ENCODE measurements at places on chromosomes 1 and 21.

GRCh38 chr1:116945421-116945820 lies 35.7 kb downstream of the PTGFRN start:
- no peak for DNase-seq

- DNase-seq = peak; percentile 94
Observed at GRCh38 chr1:173411835-173412742, 65.0 kb upstream of the PRDX6 start.

DNA sequence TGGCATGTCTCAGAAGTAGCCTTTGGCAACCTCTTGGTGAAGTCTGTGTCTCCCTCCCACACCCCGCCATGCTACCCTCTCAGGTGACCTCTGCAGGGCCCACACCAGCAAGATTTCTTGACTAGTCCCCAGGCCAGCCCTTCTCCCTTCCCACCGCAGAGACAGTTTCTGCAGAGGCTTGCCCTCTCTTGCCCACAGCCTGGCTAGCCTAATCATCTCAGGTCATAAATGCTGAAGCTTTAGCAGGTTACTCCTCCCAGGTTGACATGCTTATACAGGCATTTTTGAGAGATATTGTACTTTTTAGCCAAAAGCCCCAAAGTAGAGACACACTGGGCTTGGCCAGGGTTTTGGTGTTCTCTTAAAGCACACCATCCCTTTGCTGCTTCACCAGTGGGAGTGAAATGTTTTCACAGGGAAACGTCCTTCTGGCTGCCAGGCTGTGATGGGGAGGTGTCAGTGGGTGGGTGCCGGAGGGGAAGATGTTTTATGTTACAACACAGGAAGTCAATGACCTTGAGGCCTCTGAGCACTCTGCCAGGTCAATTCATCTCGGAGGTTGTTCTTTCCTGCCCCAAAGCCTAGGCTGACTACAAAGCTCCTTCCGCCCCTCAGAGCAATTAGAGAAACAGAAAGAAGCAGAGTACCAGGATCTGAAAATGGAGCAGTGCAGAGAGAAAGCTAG lies 58.5 kb downstream of the STYXL2 start:
- no peak for DNase-seq

DNA sequence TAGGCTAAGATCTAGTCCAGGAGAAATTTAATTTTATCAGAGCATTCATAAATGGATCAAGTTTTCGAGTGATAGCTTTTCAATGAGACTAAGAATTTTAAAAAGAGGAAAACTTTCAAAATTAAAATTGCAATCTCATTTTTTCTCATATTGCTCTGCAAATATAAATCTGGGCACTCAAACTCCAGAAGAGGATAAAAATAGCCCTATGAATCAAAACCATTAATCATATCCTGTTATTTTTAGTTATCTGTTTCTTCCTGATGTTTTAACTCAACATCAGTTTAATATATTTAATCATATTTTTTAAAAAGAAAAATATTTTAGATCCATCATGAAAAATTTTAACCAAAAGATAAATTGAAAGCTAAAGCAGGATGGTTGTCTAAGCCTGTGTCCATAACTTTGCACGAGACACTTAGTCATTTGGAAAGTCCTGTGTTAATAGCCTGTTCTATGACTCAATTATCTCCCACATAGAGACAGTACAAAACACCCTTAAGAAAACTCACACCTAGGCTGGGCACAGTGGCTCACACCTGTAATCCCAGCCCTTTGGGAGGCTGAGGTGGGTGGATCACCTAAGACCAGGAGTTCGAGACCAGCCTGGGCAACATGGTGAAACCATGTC lies 17.1 kb upstream of the PRRC2C start:
- DNase-seq = peak; percentile 56

DNA sequence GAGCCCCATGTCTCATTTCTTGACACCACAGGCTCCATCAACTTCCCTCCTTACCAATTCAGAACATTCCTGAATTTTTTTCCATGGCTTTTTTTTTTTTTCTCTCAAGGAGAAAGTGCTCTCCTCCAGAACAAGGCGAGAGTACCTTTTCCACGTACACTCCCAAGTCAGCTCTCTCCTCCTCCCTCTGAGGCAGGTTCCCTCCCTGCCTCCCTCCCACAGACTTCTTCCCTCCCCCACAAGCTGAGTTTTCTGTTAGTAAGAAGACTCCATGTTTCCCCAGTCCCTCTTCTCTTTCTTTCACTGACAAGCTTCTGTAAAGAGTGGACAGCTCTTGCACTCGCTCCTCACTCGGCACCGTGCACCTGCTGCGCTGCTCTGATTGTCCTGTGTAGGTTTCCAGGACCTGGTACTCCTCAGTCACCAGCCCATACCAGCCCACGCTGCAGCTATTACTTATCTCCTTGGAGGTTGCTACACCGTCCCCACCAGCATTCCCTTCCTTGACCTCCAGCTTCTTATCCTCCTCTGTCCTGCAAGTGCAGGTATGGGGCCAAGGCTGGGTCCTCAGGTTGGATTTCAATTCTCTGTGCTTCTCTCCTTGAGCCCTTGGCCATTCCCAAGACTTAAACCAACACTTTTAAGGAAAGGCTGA lies 3.8 kb downstream of the TRAF5 start:
- no peak for DNase-seq

DNA sequence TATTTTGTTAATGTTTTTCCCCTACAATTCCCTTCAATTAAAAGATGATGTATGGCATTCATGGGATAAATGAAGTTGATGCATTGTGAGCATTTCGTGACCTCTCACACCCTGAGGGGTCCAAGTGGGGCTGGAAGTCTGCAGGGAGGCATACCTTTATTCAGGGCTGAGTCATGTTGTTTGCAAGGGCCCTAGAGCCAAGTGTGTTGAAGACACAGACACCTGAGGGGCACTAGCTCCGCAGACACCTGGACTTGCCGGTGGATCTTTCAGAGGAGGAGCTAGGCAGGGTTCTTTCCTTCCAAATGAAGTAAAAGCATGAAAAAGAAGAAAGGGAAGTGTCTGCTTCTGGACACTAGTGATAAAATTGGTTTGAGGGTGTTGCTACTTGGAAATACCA lies 57.0 kb upstream of the RGS7 start:
- DNase-seq = no peak

DNA sequence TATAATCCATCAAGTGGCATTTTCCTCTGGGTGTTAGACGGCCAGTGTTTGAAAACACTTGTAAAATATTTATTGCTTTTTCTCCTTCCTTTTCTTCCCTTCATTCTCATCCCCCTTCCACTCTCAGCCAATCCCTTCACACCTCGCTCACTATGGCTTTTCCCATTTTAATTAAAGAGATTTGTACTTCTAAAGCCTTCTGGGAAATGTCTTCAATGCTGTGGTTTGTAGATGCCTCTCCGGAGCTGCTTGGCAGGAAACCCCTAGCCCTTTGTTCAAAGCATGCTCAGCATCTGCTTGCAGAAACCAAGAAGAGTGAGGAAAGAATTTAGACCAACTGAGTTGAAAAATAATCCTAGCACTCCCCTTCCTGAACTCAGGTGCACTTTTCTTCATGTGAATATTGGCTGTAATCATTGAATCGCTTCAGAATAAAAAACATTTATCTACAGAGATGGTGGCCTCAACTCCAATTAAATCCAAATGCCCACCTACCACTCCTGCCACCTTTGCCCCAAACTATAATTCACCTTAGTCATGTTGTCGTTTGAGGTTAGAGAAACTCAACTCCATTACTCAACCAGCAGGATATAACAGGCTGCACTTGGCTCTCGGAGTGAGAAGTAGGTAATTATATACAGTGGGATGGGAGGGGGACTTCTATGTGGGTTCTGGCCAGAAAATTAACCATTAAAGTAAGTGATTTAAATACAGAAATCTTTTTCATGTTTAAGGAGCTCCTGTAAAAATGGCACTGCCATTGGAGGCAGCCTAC lies 659.4 kb upstream of the CAMK1G start:
- DNase-seq = peak; percentile 31
